Stimulated activated CD8-positive, alpha-beta memory T cell treated with anti-CD3 and anti-CD28 coated beads, Interleukin-15, amount 100 ng/mL, for 24 hours (primary cell): ENCODE measurements at places on chromosomes 7 and 10.

DNA sequence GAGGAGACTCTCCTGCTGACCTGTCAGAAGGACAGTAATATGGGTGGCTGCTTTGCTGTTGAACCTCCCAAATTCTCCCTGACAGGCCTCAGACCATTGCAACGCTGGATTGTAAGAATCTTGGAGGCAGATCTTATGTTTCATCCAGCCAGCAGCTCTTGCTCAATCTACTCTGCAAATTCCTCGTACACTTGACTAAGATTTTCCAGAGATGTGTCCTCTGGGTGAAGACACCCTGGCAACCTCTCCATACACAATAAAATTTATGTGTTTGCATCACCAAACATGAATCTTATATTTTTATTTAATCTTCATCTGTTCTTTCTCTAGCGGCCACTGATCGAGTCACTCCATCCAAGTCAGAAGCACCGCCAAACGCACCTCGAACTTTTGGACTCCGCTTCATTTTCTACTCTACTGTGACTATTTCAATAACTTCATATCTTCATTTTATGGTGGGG is 623.1 kb downstream of the ACTR3B start:
- no peak for DNase-seq

- no peak for DNase-seq
Measured at GRCh38 chr10:6195846-6196245, 6.9 kb upstream of the PFKFB3 start.

DNA sequence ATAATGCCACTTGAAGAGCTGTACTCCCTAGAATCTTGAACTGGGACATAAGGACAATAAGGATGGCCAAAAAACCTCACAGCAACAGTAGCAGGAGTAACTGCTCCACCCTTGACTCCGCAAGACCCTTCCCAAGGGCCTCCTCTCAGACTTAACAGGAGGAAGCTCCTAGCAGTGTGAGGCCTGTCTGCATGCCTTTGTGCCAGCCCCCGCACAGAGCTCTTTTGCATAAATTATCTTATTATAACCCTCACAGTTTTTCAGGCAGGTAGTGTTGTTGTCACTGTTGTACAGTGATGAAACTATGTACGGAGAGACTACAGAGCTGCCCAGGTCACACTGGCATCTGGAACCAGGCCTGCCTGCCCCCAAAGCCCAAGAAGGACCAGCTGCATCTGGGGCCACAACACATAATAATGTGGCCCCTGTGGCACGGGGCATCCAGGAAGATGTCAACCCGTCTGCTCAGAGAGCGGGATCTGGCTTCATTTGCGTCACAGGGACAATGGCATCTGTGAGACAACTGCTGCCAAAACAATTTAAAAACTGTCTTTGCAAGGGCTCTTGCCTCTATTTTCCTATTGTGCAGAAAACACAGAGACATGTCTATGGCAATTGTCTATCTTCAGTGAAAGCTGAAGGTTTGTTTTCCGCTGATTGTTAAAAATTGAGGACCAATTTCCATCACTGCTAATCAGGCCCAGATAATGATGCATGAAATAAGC is 249.3 kb upstream of the GRB10 start:
- DNase-seq, result no peak

DNA sequence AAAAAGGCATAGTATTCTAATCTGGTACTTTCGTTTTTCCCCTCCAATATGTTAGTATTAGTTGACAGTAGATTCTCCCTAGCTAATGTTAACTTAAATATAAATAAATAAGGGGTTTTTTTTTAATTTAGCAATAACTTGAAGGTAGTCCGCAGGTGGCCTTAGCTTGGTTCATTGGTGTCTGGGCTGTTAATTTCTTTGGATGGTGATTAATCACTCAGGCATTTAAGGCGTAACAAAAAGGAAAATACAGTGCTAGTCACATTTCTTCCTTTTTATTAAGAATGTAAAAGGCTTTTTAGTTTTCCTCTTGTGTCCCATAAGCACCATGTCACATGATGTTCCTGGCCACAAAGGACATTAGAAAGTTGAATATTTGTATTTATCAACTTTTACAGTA is 161.0 kb upstream of the POT1 start:
- DNase-seq, result no peak

DNA sequence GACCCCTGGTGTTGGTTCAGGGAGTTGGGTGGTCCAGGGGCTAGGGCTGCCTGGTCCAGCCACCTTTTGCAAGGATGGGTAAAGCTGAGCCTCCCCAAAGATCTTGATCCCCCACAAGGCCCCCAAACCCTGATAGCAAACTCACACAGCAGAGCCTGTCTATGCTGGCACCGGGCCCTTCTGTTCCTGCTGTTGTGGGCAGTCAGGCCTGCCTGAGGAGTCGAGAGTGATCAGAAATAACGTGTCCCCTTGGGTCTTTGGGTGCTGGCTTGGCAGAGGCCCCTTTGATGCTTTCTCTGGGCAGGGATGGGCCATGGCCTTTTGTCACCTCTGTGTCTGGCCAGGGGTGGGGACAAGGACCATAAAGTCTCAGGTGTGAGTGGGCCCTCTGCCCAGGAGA is 715 bp upstream of the MUC12 start:
- no peak for DNase-seq

DNA sequence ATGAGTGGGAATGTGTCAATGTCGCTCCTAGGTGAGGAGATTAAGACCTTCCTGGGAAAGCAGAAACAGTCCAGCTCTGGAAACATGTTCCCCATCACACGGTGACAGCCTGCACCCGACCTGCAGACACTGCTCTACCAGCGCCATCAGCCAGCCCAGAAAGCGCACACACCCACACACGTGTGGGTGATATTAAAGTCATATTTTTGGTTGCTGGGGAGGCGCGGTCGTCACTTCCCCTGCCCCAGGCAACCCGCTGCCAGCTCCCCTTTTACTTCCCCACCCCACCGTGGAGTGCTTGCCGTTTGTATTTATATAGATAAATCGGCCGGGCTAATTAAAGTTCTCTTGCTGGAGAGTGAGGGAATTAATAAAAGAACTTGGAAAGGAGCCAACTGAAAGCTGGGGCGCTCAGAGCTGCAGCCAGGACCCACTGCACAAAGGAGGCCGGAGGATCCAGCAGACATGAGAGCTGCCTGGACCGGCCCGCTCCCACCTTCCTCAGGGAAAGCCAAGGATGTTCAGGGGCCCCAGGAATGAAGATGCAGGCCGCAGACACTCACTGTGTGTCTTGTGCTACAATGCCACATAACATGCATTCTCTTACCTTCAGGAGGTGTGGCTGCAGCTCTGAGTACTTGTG is 145.2 kb upstream of the UNC5B start:
- DNase-seq, result no peak

- no peak for DNase-seq
Measured at GRCh38 chr7:96328016-96328415, 6.1 kb upstream of the SLC25A13 start.
